Stimulated activated CD8-positive, alpha-beta memory T cell treated with anti-CD3 and anti-CD28 coated beads, Interleukin-15, amount 100 ng/mL, for 24 hours (primary cell): ENCODE measurements at places on chromosomes 6 and 20.
A peak's percentile ranks its signal among the peaks of the same experiment; 100 is the strongest.

DNA sequence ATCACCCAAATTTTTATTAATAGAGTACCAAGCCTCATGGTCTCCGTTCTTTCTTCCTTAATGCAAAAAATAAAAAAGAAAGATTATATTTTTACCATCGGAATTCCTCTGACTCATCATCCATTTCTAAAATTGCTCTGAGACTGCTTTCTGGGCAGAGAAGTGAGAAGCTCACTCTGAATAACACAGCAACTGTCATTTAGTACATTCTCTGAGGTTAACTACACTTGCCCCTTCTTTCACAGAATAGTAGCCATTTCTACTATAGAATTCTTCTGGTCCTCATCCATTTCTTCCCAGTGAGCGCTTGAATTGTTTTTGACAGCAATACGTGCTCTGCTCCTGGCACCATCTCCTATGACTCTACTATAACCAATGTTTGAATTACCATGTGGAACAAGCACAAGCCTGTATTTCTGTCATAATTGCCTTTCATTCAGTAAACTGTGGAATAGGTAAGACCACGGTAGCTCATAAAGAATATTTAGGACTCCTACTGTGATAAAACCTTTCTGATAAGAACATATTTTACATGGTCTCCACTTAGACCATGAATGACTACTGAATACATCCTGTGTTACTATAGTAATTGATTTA is 435.5 kb upstream of the NRSN1 start:
- no peak for DNase-seq

GRCh38 chr6:6006428-6007365 is at the start of gene NRN1:
TSS of gene NRN1 (minus strand) at chr6:6006925. CDS start at chr6:6006749, 176 bp downstream.
- no peak for DNase-seq

- DNase-seq = no peak
Measured at GRCh38 chr6:23180504-23181293, 611.3 kb downstream of the HDGFL1 start.

DNA sequence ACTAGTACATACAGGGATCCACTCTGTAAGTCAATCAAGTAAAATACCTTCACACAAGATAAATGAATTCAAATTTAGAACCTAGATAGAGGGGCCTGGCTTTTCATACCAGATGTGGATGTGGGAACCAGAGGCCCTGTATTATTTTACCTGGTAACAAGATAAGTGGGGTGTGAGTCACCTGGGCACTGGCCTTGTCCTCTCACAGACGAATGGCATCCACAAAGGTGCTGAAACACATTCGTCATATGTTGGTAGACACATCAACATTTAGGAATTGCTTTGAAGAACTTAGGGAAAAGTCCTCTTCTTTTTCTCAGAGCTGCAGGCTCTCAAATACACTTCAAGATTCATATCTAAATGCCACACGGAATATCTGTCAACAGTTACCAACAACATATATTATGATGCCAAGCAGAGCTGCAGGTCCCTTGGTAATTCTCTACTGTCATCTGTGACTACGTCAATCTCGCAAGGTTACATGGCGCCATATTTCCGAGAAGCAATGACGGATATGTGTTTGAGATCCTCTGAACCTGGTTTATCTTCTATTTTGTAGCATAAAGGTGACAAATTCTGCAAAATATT is 618.6 kb downstream of the EPM2A start:
- no peak for DNase-seq

DNA sequence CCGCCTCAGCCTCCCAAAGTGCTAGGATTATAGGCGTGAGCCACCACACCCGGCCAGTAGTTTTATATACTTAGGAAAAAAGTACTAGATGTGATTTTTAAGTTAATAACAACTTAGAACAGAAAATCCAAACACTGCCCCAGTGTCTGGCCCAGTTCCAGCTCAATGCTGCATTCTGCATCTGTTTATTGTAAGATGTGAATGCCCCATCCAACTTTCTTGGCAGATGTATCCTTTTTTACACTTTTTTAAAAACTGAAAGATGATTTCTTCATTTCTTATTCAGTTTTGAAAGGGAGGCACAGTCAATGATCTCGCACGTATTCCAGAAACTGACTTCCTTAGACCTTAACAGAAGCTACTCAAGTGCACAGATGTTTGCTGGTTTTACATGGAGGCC is 85.6 kb upstream of the SRSF6 start:
- DNase-seq = no peak

- no peak for DNase-seq
Measured at GRCh38 chr6:107330168-107330567, 129.2 kb downstream of the PDSS2 start.

GRCh38 chr20:10558635-10559187 is 115.1 kb downstream of the JAG1 start:
- DNase-seq = peak; percentile 3

- DNase-seq = no peak
Measured at GRCh38 chr6:9420316-9421015, 985.1 kb upstream of the SLC35B3 start.

DNA sequence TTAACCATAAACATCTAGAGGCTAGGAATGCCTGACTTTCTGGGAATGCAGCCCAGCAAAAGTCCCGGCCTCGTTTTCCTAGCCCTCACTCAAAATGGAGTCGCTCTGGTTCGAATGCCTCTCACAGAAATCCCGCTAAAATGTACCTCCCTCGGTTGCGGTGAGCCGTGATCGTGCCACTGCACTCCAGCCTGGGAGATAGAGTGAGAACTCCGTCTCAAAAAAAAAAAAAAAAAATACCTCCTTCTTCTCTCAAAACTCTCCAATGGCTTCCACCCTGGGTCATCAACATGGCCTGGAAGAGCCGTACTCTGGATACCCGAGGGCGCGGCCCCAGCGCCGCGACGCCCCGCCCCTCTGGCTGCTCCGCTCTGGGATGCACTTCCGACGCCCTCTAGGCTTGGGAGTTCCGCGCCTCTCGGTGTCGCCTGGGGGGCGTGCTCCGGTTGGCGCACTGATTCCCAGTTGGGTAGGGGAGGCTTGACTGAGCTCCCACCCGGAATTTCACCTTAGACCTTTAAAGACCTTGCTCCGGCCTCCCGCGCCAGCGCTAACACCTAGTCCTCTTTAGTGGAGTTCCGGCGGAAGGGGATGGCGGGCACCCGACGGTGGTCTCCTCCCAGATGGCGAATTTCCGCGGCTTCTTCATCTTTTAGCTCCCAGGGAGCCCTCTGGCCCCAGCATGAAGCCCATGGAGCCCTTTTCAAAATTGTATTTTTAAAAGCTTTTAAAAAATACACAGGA is 12.3 kb downstream of the HMGN4 start:
- no peak for DNase-seq

DNA sequence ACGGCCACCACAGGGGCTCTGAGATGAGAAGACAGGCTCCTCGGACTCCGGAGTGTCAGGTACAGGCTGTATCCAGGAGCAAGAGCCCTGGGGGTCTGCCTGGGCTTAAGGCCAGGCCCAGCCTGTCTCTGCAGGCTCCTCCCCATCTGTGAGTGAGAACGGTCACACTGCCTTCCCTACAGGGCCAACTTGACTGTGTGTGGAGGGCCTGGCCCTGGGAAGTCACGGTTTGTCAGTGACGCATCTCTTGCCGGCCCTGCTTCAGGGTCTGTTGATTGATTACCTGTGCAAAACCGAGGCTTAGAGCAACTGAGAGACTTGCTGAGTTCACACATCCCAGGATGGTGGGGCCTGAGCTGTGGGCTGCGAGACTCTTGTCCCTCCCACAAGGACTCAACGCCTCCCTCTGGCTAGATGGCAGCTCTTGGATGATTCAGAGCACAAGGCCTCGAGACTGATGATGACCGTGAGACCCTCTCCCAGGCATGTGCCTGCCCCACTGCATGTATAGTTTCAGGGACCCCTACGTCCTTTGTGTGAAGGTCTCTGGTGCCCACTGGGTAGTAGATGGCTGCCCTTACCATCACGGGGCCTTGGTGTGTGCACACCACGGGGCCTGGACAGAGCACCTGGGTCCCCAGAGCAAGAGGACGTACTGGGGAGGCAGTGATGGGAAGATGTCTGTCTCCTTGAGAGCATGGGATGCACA is 5.9 kb downstream of the RBM38 start:
- no peak for DNase-seq

GRCh38 chr6:27177485-27178406 is 69.8 kb upstream of the PRSS16 start:
- no peak for DNase-seq

DNA sequence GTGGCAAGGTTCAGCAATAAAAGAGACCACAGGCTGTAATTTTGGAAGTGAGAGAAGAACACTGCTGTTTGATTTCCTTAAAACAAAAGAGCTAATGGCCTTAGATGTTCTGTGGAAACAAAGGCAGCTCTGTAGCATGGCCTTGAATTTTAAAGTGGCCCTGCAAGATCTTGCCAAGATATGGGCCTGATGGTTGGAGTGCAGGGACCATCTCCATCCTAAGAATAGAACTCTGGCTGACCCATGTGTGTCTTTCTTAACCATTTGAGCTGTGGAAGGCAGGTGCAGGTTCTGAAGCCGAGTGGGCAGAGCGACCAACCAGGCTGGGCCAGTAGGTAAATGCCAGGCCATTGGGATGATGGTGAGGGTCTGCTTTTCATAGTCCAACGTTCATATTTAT is 73.8 kb upstream of the VSTM2L start:
- no peak for DNase-seq

- DNase-seq = no peak
Measured at GRCh38 chr20:19974630-19975435, 42.3 kb upstream of the NAA20 start.

DNA sequence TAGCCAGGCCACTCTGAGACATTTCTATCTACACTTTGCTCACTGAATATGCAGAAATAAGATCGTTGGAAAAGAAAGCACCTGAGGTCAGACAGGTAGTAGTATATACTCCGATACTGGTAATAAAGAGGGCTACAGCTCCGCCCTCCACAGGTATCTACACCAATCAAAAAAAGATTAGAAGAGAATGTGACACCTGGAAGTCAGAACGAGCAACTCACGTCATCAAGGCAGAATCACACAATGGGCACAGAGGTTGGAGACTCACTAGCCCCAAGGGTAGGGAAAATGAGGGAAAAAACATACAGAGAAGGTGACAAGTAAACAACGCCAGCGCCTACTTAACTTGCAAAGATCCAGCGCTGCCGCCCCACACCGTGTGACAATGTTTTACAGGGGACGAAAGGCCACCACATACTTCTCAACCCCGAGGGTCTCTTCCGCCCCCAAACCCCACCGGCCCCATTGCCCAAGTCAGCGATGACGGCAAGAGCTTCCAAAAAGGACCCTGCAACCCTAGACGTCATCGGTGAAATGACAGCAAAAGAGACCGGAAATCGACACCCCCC is 653 bp downstream of the LMBRD1 start:
- no peak for DNase-seq

- no peak for DNase-seq
Measured at GRCh38 chr6:96704713-96705112, 132.6 kb downstream of the GPR63 start.

DNA sequence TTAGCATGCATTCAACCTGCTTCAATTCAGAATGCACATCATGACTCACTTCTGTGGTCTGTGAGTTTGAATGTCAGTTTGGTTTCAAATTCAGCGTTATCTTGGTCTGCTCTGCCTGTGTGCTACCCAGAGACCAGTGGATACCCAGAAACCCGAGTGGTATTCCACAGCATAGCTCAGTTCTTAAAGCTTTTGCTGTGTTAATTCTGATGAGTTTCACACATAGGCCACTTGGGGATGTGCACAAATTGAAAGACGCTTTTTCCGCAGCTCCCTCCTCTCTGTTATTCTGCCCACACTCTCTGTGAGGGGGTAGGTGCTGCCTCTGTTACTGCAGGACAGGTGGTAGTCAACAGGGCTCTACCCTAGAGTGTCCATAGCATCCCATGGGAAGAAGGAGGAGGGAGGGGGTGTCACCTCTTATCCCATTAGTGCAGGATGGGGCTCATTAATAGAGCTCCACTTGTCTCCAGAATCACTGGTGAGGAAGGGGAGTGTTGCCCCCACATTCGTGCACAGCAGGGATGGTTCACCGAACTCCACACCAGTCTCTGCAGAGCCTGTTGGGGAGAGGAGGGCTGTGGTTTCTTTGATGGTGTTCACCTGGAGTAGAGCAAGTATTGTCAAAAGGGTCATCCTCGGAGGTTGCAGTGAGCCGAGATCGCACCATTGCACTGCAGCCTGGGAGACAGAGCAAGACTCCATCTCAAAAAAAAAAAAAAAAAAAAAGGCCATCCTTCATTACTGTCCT is 29.2 kb upstream of the SDCBP2 start:
- DNase-seq = no peak

GRCh38 chr20:58901488-58902402 is 49.2 kb downstream of the GNAS start:
- DNase-seq = no peak

GRCh38 chr20:35497780-35498189 is 31.7 kb downstream of the C20orf173 start:
- DNase-seq = no peak

DNA sequence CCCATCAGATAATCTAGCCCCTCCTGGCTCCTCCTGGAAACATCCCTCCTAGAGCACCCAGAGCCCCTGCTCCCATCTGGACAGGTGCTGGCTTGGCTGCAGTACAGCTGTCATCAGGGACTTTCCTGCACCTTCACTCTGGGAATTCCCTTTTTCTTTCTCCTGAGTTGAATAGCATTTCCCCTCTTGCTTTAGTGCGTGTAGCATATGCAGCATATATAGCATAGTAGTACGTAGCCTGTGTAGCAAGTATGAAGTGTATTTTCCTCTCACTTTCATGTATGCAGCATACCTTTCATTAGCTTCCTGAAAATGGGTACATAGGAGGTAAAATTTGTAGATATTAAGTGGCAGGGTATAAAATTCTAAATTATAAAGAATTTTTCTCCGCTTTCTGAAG is 352.9 kb downstream of the ESR1 start:
- DNase-seq = no peak

GRCh38 chr20:4645621-4646020 is 76.1 kb upstream of the PRND start:
- DNase-seq = no peak

DNA sequence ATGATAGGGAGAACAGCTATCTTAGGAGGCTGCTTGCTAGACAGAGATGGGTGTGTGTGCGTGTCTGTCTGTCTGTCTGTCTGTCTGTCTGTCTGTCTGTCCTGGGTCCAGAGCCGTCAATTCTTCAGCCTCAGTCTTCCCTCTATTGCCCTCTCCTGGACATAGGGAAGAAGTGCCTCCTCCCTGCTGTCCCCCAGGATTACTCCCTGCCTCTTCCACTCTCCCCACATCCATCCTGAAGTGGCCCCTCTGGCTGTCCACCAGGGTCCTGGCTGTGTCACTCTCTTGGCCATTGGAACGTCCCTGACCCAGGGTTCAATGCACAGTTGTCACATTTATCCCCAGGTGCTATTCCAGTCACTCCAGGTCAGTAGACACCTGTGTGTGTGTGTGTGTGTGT is 10.2 kb downstream of the TREML2 start:
- no peak for DNase-seq

GRCh38 chr6:94414041-94414440 is 994.7 kb upstream of the EPHA7 start:
- no peak for DNase-seq

DNA sequence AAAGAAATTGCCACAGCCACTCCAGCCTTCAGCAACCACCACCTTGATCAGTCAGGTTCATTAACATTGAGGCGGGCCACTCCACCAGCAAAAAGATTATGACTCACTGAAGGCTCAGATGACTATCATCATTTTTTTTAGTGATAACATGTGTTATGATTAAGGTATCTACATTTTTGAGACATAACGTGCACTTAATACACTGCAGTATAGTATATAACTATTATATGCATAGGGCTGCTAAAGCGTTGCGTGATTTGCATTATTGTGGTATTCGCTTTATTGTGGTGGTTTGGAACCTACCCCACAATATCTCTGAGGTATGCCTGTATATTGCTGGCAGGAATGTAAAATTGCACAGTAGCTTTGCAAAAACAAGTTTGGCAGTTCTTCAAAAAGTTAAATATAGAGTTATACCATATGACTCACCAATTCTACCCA is 6.8 kb upstream of the RIPK1 start:
- no peak for DNase-seq
